Activated naive CD4-positive, alpha-beta T cell treated with anti-CD3 and anti-CD28 coated beads, Interleukin-2, amount 50 U/mL, for 72 hours (primary cell): ENCODE measurements at places on chromosomes 3 and 15.

- DNase-seq, result no peak
Observed at GRCh38 chr3:171514466-171514865, 54.3 kb upstream of the TNIK start.

GRCh38 chr15:34366271-34367065 lies 528 bp downstream of the LPCAT4 start:
- peak; percentile 64 for DNase-seq

DNA sequence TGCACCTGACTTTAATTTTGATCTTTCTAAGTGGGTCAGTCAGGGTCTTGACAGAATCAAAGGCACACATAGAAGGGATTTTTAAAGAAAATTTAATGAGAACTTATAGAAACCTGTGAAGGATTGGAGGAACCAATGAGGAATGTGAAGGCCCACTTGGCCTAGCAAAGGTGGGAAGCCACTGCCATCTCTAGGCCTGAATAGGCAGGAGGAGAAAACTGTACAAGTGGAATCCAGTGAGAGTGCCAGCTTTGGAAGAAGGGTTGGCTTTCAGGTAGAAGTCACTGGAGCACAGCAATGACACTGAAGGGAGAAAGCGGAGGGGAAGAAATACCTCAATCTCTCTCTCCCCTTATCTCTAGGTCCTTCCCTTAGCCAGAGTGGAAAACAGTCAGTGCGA lies 380.7 kb upstream of the KCNMB2 start:
- no peak for DNase-seq

GRCh38 chr15:97084650-97085049 lies 754.1 kb downstream of the NR2F2 start:
- no peak for DNase-seq
